ENCODE measurements at places on chromosomes 16 and 17.

DNA sequence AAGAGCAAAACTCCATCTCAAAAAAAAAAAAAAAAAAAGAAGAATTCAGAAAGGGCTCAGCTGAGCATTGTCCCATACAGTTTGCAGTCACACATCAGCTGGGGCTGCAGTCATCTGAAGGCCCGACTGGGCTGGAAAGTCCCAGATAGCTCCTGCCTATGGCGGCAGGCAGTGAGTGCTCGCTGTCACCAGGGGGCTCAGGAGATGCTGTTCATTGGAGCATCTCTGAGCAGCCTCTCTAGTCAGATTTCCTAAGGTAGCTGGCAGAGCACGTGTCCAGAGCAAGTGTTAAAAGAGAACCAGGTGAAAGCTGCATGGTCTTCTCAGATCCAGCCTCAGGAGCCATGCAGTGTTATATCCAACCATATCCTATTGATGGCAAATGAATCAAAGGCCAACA lies 75.8 kb downstream of the WSCD1 start:
- no peak for DNase-seq

DNA sequence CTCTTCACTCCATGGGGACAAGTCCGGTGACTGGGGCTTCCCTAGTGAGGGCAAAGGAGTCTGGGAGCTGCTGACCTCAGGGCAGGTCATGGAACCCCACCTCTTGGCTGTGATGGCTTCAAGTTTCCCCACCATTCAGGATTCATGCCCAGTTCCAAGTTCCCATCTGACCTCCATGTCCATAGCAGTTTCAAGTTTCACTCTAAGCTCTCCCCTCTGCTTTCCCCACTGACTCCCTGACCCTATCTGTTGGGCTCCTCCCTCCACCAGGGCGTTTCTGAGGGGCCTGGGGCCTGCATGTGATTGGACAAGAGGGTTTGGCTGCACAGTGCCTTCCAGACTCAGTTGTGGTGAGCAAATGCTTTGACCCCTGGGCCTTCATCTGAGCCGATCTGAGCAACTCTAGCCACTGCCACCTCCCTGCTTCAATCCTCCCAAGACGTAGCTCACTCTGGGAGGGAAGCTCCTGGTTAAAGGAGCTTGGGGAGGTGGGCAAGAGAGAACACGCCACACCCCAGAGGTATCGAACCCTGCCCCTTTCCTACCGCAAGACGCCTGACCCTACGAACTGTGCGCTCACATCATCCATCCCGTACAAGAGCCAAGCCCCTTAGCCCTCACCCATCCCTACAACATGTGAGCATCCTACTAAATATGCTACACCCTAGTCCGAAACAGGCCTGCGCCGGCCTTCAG lies 8.3 kb downstream of the ZNF629 start:
- DNase-seq: no peak

DNA sequence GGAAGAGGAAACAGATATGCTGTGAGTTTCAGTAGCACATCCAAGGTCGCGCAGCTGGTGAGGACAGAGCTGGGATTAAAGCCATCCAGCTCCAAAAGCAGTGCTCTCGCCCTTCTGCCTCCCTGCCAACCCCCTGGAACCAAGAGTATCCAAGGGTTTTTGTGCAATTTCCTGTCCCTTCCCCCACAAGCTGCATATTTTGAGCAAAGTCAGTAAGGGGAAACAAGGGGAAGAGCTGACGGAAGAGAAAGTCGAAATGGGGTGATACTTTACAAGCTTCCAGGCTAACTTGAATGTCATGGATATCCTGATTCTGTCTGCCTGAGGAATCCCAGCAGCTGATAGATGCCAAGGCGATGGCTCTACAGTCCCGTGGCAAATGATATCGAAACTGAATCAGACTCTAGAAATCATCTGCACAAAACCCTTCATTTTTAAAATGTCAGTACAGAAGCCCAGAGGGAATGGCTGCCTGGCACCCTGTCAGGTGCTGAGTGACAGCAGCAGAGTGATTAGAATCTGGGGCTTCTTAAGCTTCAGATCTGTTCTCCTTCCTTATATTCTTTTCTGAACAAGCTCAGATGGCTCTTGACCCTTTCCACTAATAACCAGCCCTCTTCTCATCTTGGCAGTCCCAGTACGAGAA lies 42.9 kb upstream of the TEKT3 start:
- DNase-seq: peak; percentile 21

GRCh38 chr16:66379571-66379941 lies 13.1 kb downstream of the CDH5 start:
- DNase-seq: no peak

GRCh38 chr17:18953231-18953728 lies 1.3 kb downstream of the SLC5A10 start:
- no peak for DNase-seq

GRCh38 chr17:71085238-71086033 lies 916.1 kb downstream of the KCNJ2 start:
- peak; percentile 34 for DNase-seq

DNA sequence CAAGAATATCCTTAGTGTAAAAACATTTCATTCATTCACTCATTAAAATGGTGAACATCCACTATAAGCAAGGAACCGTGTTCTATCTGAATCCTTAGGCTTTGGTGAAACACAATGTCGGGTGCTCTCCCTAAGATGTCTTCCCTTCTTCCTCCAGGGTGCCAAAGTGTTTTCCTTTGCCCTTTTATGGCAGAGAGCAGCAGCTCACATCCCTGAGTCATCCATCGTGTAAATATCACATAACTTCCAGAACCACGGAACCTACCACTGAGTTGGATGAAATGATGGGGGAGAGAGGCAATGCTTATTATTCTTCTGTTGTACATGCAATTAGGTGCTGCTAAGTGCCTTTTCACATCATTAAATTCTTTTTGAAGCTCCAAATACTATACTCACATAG lies 50.2 kb downstream of the DNAH3 start:
- no peak for DNase-seq

DNA sequence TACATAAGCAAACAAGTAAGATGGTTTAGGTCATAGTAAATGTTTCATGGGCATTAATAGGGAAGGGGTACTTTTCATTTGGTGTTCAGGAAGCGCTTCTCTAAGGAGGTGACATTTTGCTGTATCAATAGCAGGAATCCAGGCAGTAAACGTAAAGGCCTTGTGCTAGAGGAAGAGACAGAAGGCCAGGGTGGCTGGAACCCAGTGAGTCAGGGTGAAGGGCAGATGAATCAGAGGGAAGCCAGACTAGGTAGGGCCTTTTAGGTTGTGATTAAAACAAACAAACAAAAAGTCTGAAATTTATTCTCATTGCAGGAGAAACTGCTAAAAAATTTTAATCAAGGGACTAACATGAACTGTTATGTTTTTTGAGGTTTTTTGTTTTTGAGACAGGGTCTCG lies 6.5 kb downstream of the BMERB1 start:
- DNase-seq: no peak

DNA sequence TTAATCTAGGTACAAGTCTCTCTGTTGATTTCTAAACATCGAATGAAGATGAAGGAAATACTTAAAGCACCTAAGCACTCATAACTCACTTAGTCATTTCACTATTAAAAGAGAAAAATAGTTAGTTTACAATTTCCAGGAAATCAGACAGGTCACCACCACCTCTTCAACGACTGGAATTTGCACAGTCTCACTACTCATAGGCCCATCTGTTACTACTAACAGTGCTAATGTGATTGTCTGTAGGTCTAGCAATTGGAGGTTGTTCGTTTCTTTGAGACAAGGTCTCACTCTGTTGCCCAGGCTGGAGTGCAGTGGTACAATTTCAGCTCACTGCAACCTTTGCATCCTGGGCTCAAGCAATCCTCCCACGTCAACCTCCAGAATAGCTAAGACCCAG lies 444.6 kb downstream of the MAF start:
- DNase-seq: no peak

DNA sequence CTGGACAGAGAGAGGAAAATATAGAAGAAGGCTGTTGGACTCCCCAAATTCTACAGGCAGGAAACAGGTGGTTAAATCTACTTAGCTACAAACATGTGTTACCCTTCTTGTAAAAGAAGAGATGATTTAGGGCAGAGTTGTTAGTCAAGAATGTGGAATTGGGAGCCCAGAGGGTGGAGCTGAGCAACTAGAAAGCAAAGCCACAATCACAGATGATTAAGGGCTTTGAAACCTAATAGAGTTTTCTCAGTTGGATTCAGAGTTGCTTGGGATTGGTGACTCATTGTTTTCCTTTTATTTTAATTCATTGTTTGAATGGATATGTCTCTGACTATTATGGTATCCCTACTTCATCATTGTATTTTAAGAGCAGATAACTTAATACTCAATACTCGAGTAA lies 6.2 kb downstream of the ACSM5 start:
- no peak for DNase-seq

GRCh38 chr17:34377078-34377823 lies 14.2 kb upstream of the CCL1 start:
- peak; percentile 44 for DNase-seq

- DNase-seq: peak; percentile 91
These were observed 43.3 kb downstream of the PGS1 start for GRCh38 chr17:78421534-78422266.

DNA sequence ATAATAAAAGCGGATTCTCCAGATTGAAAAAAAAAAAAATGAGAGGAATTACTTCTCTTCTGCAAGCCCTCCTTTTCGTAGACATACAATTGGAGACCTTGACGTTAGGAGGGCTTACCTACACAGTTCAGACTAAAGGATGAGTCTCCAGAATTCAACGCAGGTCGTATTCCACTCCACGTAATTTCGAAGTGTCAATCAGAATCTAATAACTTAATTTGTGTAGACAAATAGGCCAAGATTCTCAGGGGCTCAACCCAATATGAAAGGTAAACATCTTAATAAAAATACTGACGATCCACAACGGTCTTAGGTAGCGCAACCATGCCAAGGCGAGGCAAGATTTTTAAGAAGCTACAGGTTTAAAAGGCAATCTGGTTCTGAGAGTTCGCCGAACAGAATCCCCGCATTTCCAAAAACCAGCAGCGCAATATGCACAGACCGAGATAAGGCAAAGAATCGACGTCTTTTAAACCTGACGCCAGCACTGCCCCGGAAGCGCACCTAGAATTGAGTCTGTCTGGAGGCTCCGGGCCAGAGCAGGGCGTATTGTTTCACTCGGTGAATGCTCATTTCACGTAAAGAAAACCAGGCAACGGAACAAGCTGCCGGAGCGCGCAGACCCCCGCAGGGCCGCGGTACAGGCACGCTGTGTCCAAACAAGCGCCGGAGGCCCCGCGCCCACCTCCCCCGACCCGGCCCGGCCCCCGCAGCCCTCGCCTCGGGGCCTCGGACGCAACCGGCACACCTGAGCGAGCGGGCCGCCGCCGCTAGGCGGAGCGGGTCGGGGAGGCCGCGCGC lies 623 bp downstream of the MBTPS1 start:
- DNase-seq: peak; percentile 41

GRCh38 chr16:66066404-66066803 lies 300.1 kb upstream of the CDH5 start:
- DNase-seq: no peak

DNA sequence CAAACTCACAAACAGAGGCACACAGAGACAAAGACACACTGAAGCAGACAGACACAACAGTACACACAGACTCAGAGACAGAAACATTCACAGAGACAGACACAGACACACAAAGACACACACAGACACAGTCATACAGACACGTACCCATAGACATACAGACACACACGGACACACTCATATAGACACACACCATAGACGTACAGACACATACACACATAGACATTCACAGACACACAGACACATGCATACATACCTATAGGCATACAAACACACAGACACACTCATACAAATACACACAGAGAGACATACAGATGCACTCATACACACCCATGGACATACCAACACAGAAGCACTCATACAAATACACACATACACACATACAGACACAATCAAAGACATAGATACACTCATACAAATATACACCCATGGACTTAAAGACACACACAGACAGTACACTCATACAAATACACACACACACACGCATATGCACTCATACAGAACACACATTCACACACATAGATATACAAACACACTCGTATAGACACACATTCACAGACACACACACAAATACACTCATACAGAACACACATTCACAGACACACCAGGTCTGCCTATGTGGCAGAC lies 19.9 kb upstream of the MRTFB start:
- no peak for DNase-seq

- no peak for DNase-seq
These were observed 32.4 kb downstream of the WSCD1 start for GRCh38 chr17:6102615-6103014.

- DNase-seq: no peak
These were observed 7.7 kb upstream of the ST6GALNAC2 start for GRCh38 chr17:76593384-76593826.

DNA sequence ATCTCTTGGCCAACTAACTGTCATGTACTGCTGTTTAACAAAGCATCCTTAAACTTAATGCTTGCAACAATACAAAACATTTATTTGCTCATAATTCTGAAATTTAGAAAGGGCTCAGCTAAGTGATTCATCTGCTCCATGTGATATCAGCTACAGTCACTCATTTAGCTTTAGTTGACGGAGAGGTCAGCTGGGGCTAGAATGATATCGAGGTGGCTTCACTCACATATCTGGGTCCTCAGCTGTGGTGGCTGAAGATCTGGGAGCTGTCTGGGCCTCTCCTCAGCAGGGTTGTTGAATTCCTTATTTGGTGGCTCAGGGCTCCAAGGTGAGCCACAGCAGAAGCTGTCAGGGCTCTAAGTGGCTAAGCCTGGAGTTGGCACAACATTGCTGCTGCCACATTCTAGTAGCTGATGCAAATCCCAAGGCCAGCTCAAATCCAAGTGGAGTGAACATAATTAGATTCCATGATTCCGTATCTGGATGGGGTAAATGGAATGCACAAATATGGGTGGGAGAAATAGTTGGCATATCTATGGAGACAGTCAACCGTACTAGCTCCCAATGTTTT lies 62.8 kb downstream of the HS3ST3A1 start:
- no peak for DNase-seq

DNA sequence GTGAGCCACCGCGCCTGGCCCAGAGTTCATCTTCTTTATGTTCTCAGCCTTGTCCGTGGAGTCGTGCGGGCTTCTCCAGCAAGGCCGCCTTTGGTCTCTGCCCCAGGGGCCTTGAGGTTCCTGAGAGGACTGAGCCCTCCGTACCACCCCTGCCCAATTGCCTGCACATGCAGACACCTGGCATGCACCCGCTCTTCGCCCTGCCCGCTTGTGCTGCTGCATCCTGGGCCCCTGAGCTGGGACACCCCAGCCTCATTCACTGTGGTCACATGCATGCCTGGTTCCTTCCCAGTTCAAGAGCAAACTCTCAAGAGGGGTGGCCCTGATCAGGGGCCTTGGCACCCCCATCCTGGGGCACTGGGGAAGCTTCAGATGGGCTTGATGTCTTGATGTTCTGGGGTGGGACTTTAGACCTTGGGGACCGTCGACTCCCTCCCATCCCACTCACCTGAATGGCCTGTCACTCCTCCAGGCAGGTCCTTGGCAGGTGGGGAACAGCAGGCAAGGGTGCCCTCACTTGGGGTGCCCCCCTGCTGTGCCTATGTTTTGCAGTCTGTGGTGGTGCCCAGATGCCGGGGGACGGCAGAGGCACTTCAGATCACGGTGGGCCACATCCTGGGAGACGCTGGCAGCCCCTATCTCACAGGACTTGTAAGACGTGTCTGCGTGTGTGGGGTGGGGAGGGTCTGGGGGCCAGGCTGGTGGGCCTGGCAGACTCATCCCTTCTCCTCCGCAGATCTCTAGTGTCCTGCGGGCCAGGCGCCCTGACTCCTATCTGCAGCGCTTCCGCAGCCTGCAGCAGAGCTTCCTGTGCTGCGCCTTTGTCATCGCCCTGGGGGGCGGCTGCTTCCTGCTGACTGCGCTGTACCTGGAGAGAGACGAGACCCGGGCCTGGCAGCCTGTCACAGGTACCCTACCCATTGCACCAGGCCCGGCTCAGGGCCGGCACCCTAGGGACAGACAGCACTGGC lies 12.7 kb upstream of the SPNS2 start:
- peak; percentile 47 for DNase-seq

- DNase-seq: peak; percentile 99
These were observed at the start of gene CCL3 for GRCh38 chr17:36089888-36090836. TSS of gene CCL3 (minus strand) at chr17:36090143. CDS start at chr17:36090058, 85 bp downstream.

Data from suppressor macrophage (primary cell).